ENCODE measurements at places on chromosomes 4 and X.

- no peak for DNase-seq
Observed at GRCh38 chrX:49767236-49767635, 61.9 kb upstream of the PAGE4 start.

DNA sequence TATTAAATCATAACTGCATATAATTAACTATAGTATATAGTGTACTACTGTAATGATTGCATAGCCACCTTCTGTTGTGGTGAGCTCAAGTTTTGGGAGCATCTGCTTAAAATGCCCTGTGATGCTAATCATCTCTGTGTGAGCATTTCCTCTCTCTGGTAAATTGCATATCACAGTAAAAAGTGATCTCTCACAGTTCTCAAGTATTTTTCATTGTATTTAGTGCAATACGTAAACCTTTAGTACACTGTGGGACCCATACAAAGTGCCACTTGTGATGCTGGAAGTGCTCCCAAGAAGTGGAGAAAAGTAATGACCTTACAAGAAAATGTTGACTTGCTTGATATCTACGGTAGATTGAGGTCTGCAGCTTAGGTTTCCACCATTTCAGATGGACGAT is 82.0 kb downstream of the WWC2 start:
- no peak for DNase-seq

GRCh38 chrX:130827648-130828047 is 75.4 kb downstream of the ENOX2 start:
- DNase-seq: no peak

DNA sequence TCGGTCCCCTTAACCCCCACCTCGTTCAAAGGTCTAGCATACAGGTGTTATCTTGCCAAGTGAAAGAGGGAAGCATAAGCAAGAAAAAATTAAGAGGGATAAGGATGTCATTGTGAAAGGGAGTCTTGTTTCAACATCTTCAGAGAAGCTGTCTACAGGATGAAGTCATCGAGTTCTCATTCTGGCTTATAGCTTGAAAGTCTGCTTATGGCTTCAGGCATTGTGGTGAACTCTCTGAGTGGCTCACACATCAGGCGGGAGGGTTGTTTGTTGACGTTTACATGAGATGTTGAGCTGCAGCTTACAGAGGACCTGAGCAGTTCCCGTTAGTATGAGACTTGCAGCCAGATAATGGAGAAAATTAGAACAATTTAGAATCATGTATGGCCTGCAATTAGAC is 16.6 kb downstream of the MAGEA9B start:
- DNase-seq: peak; percentile 2

Data from HFF-Myc (cell line).